Activated B cell treated with CpG ODN at 0.5 μM for 24 hours (primary cell): ENCODE measurements at places on chromosomes 7 and 10. TPM values are rescaled to one million over a fixed set of nuclear protein-coding genes. Genes with fewer than 3 reads are reported as not detected.

The CRYGN gene
- not detected in 2 replicates for total RNA-seq

GRCh38 chr10:59079386-59080226 lies 96.8 kb upstream of the PHYHIPL start:
- no peaks in the 10 kb centered on the region for H3K27me3 ChIP-seq
- no peak for DNase-seq
- H3K4me3 ChIP-seq, result no peak overlapping the region
- H3K27ac ChIP-seq, result no peak overlapping the region
- no peaks in the 10 kb centered on the region for H3K4me1 ChIP-seq

- no peaks in the 10 kb centered on the region for H3K4me1 ChIP-seq
- H3K27me3 ChIP-seq, result peaks cover 11% of the 10 kb centered on the region
- no peak overlapping the region for H3K27ac ChIP-seq
- H3K4me3 ChIP-seq, result no peak overlapping the region
- DNase-seq, result no peak
Measured at GRCh38 chr7:35512716-35513115, 182.2 kb downstream of the HERPUD2 start.

GRCh38 chr10:13347043-13347499 lies 1.0 kb downstream of the SEPHS1 start:
- H3K27me3 ChIP-seq, result peaks cover 2% of the 10 kb centered on the region
- H3K27ac ChIP-seq, result peak overlapping the region; percentile 83
- DNase-seq, result no peak
- H3K36me3 ChIP-seq, result peaks cover 12% of the 10 kb centered on the region

- no peaks in the 10 kb centered on the region for H3K4me1 ChIP-seq
- no peak for DNase-seq
Measured at GRCh38 chr7:5284304-5285281, 1.9 kb downstream of the SLC29A4 start.

DNA sequence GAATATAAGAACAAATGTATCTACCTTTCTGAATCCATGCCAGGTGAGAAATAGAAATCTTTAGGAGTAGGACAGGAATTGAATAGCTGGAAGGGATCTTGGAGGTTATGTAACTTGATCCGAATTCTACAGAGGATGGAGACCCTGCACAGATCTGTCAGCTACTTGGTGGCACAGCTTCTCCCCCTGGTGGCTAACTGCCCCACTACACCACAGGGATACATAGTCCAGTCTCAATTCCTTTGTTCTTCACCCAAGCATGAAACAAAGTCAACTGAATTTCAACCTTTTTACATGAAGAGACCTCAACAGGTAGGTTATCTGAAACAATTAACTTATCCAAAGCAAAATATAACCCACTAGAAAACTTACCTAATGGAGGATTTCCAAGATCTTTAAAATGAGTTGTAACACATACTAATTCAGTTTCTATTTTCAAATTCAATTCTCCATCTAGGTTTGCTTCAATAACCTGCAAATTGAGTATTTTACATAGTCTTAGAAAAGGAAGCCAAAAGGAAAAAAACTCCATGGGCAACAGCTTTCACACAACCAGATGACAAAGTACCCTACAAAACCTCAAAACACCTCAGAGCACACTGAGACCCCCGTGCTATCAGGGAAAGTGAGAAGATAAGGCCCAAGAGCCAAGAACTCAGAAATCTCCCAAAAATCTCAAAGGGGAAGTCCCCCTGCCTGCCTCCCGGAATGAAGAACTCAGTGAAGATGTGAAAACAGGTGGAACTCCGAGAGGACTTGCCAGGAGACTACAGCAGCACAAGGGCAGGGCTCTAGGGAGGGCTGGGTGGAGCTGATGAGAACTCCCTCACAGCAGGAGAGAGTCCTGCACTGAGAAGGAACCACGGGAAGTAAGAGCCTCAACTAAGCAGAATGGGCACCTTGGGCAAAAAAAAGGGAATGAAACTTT lies 10.3 kb downstream of the HUS1 start:
- peak; percentile 48 for DNase-seq
- H3K4me1 ChIP-seq, result peaks cover 23% of the 10 kb centered on the region
- no peak overlapping the region for H3K27ac ChIP-seq
- H3K27me3 ChIP-seq, result no peaks in the 10 kb centered on the region
- H3K36me3 ChIP-seq, result peaks cover 91% of the 10 kb centered on the region
- no peak overlapping the region for H3K4me3 ChIP-seq

DNA sequence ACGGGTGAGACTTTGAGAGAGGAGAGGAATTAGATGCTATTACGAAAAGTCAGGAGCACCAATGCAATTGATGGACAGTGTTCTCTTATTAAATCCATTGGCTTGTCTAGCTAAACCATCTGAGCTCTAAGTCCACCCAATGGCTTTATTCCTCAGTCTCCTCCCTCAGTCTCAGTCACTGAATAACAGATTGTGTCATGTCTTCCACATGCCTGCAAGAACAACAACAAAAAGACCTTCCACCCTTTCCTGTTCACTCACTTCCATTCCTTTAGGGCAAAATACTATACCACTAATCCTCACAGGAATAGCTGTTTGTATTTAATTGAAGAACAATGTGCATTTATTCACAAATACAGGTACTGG lies 154.8 kb upstream of the LAMB4 start:
- H3K4me3 ChIP-seq, result no peak overlapping the region
- H3K27ac ChIP-seq, result no peak overlapping the region
- peaks cover 13% of the 10 kb centered on the region for H3K4me1 ChIP-seq
- no peaks in the 10 kb centered on the region for H3K36me3 ChIP-seq
- peaks cover 25% of the 10 kb centered on the region for H3K27me3 ChIP-seq
